ENCODE measurements at places on chromosomes 6 and 20.

- no peak for DNase-seq
Measured at GRCh38 chr20:49687595-49688567, 25.8 kb downstream of the B4GALT5 start.

DNA sequence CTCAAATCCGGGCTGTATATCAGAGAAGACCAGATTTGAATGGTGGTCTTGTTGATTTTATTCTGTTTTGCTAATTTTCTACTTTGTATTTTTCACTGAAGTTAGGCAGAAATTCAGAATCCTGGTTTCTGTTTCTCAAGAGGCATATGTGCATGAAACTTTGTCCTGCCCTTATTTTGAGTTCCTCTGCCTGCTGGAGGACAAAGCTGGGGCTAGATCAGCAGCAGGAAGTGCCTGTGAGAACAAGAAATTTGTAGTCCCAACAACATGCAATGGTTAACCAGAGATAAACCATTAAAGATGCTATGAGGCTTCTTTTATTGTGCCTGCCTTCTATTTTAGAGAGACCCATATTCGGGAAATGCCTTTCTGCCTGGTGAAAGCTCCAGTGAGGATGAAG, 37.1 kb downstream of the BEND6 start:
- no peak for DNase-seq

DNA sequence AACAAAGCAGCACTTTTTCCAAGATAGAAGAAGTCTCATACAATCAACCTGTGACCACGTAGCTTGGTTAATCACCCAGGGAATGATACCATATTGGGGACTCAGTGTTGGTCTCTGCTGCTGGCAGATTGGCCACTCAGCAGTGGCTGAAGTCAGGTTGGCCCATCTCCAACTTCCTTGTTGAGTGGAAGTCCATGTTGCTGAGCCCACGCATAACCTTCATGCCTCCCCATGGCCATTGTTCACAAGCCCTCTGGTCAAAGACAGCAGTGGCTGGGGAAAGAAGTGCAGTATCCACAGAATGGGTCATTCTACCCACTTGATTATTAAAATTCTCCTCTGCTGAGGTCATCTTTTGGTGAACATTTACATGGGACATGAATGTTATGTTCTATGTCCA, 38.5 kb downstream of the PKIB start:
- no peak for DNase-seq

GRCh38 chr6:77339926-77340325, 123.4 kb downstream of the HTR1B start:
- DNase-seq: no peak

DNA sequence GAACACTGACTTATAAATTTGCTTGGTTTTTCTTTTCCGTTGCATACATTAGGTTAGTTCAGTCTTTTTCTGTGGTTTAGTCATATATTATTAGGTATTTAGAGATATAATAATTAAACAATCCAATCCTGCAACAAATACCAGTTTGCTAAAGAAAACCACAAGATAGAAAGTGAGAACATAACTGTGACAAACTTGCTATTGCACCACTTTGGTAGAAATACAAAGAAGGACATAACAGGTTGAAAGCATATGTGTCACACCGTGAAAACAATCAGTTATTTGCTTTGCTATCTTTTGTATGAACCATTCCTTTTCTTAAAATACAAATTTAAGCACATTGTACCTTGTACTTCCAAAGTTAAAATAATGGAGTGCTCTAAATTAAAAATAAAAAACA, 42.0 kb upstream of the KCNQ5 start:
- DNase-seq: no peak

DNA sequence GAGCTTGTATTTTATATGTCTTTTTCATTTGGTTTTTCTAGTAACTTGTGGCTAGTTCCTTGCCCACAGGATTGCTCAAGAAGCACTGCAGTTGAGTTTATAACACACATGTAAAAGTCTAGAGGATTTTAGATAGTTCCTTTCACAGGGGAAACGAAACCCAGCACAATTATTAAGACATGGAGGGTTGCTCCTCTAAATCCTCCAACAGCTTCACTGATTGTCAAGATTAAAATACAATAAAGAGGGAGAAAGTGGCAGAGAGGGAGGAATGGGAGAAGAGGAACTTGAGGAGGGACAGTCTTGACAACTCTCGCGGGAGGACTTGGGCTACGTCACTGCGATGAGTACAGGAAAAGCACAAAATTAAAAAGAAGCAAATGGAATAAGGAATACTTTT, 9.7 kb upstream of the TBC1D7 start:
- no peak for DNase-seq

- no peak for DNase-seq
Measured at GRCh38 chr20:47281376-47281775, 75.1 kb downstream of the ZMYND8 start.

DNA sequence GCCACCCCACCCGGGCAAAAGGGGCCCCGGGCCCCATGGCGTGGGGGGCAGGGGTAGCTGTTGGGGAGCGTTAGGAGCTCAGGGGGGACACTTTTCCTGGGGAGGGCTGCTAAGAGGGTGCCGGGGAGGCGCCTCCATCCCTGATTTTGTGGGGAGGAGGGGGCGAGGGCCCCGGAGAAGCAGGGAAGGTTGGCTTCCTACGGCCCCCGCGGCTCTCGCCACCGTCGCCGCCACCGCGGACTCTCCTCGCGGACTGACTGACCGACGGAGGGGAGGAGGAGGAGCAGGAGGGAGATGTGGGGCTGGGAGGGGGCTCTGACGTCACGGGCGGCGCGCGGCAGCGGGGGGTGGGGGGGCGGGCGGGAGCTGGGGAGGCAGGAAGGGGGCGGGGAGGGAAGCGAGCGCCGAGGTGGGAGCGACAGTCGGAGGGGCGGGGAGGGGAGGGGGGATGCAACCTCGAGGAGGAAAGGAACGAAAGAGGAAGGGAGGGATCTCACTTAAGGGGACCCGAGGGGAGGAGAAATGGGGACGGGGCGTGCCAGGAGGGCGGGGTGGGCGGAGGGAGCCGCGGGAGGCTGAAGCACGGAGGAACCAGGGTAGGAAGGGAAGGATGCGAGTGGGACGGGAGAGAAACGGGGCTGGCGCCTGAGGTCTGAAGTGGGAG, 5.1 kb downstream of the GABBR1 start:
- DNase-seq: peak; percentile 42

GRCh38 chr20:17480696-17481095, 50.5 kb downstream of the BFSP1 start:
- DNase-seq: no peak

- no peak for DNase-seq
Measured at GRCh38 chr6:47034421-47034820, 7.7 kb downstream of the ADGRF1 start.

- DNase-seq: peak; percentile 29
Measured at GRCh38 chr20:35953387-35954199, 709 bp downstream of the SCAND1 start.

- no peak for DNase-seq
Measured at GRCh38 chr6:31510007-31510406, 12.1 kb downstream of the MICB start.

GRCh38 chr20:58271606-58272351, 37.7 kb upstream of the RAB22A start:
- DNase-seq: no peak

- DNase-seq: no peak
Measured at GRCh38 chr20:49140411-49140810, 47.7 kb downstream of the STAU1 start.

DNA sequence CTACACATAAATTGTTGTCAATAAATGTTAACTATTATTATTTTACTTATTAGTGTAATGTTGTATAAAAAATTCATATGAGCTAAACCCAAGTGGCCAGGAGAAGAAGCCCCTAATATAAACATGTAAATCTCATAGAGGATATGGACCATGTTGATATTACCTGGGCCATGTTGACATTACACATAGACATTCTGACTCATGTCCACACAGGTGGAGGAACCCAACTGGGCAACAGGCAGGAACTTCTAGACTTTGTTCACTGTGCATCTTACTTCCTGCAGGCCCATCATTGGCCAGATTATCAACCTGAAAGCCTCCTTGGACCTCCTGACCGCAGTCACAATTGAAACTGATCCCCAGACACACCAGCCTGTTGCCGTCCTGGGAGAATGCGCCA, 7.2 kb downstream of the BPIFA2 start:
- no peak for DNase-seq

DNA sequence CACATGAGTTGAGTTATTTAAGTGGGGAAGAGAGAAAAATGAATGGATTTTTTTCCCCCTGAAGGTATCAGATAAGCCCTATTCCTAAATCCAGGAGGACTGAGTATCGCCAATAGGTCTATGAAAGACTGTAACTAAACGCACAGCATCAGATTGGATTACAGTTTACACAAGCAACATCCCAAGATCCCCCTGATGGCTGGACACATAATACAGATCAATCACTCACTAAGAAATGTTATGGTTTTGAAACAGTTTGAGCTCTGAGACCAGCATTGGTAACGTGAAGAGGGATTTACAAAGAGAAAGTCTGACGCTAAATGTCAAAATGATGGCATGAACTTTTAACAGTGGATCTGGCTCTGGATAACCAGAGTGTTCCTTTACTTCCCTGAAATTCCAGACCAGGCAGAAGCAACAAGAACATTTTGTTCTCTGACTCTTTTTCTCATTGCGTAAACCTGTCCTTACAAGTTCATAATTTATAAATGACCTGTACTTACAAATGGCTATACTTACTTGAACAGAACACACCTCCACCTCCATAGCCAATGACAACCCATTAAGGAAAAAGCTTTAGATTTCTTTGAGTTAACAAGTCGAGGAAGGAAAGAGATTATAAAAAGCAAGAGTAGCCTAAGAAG, 131.8 kb upstream of the BEND3 start:
- DNase-seq: no peak

GRCh38 chr6:67190733-67191132, 1444.3 kb upstream of the ADGRB3 start:
- DNase-seq: no peak

DNA sequence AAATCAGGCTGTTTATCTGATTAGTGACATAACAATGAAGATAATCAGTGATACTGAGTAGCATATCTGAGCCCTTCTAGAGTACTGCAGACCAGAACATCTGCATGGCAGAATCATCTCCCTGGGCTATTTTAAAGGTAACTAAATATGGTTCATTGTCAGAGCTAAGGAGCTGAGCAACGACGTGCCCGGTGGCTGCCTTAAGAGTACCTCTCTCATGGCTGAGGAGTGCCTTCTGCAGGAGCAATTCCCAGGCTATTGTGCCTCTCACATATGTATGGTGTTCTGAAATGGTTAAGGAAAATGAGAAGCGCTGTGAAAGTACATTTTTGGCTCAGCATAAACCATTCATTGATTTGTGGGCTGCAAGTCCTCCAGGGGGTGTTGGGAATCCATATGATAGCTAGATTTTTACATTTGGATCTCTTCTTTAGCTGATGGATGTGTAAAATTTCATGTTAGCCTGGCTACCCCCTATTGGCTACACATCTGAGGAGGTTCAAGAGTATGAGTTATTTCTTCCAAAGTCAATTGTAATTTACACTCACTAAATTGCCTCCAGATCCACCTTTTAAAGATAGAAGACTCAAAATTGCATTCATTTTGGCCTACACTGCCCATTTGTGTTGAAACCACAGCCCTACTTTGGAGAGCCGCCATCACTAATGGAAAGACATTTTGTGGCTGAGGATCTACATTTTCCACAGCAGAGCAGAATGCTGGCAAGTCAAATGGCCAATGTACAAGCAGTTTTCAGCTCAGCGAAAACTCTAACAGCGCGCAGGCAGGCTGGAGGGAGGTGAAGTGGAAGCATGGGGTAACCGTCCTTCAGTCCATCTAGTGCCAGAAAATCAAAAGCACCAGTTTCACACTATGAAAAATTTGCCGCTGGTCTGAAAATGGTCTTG, 198.0 kb downstream of the SIM1 start:
- DNase-seq: no peak

- no peak for DNase-seq
Measured at GRCh38 chr6:122751326-122751725, 28.2 kb upstream of the FABP7 start.

- no peak for DNase-seq
Measured at GRCh38 chr6:49519660-49520059, 19.9 kb downstream of the GLYATL3 start.

DNA sequence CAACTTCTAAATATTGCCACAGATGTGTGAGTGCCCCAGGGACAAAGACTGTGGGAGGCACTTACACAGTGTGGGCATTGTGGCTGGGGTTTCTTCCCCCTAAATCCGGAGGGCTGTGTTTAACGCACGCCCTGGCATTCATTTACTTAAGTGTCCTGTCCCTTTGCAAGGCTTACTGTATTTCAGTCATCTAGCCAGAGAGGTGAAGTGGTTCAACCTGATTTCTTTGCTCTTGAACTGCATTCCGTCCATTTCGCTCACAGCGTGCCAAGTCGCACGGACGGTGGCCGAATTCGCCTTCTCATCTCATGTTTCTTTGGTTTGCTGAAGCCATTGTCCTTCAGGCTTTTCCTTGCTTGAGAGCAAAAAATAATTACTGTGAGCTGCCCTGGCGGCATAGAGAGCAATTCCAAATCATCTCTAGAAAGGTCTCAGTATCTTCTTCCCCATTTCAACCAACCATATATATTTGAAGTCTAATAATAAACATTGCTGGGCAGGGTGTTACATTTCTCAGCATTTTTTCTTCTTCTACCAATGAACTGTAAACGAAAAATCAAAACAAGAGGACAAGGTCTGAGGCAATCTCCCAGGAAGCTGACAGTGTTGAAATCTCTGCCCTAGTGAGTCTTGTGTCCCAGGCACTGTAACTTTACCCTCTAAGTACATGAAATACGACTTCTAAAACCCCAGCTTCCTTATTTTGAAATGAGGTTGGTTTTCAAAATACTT, 16.9 kb downstream of the SYTL3 start:
- DNase-seq: no peak

GRCh38 chr20:58698741-58699622, 6.4 kb downstream of the NPEPL1 start:
- no peak for DNase-seq

- DNase-seq: no peak
Measured at GRCh38 chr20:25198663-25199383, 3.3 kb downstream of the ENTPD6 start.

GRCh38 chr6:6646384-6646783, 57.9 kb downstream of the LY86 start:
- no peak for DNase-seq

DNA sequence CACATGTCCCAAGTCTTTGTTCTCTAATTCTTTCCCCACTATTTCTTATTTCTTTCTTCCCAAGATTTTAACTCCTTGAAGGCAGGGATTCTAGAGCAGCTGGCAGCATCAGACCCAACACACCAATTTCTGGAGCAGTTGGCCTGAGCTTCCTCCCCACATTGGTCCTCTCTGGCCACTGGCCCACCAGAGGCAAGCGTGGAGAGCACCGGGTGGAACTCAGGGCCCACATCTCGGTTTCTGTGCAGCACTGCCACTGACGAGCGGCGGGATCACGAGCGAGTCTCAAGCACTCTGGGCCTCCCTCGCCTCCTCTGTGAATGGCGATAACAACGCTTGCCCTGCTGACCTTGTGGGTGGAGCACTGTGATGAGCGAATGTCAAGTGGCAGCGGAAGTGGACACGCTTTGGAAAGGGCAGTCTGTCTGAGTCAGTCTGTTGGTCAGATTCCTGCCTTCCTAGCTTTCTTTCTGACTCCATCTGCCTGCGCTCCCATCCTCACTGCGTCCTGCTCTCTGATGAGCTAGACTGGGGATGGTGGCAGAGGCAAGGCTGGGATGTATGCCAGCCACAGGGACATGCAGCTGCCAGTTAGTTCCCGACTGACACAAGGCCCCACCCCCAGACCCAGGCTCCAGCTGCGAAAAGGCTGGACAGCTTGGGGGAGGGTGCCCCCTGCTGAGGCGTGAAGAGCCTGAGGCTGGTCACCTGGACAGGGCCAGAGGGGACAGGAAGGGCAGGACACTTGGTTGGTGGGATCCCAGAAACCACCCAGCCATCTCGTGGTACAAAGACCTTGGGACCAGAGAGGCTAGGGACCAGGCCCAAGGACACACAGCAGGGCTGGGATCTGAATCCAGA, 4.5 kb upstream of the SPDEF start:
- no peak for DNase-seq

- DNase-seq: no peak
Measured at GRCh38 chr6:134529921-134530320, 212.0 kb upstream of the SGK1 start.

Measured in stimulated activated CD8-positive, alpha-beta memory T cell treated with anti-CD3 and anti-CD28 coated beads, Interleukin-4, amount 100 ng/mL, for 4 hours (primary cell).